Diencephalon (tissue), 1 donor: ENCODE measurements at places on chromosomes 13 and 19. TPM values are rescaled to one million over a fixed set of nuclear protein-coding genes. Genes with fewer than 3 reads are reported as not detected.

VRK3 gene
- total RNA-seq: 27.5 TPM

FGF14 gene
- 77.3 TPM for total RNA-seq

IL4I1 gene
- 0.23 TPM for total RNA-seq

SLC17A7 gene
- 1.2 TPM for total RNA-seq

SCN1B gene
- 3.9 TPM for total RNA-seq

F2RL3 gene
- 0.23 TPM for total RNA-seq

OR7C1 gene
- not detected for total RNA-seq

NACC1 gene
- 22.1 TPM for total RNA-seq

DACT3 gene
- 24.0 TPM for total RNA-seq

LIPE gene
- 15.2 TPM for total RNA-seq

ATP8A2 gene
- 77.0 TPM for total RNA-seq
